T-helper 2 cell (primary cell): ENCODE measurements at places on chromosomes 1 and 21.

- DNase-seq, result no peak
These were observed 127.0 kb downstream of the AKT3 start for GRCh38 chr1:243723050-243723449.

- no peak for DNase-seq
These were observed 1.6 kb downstream of the PHC2 start for GRCh38 chr1:33429332-33429731.

- DNase-seq, result no peak
These were observed 25.7 kb upstream of the ABCG1 start for GRCh38 chr21:42193131-42193671.

GRCh38 chr1:53341521-53341895 lies 13.6 kb upstream of the LRP8 start:
- no peak for DNase-seq

GRCh38 chr1:184423649-184424048 lies 36.8 kb downstream of the C1orf21 start:
- no peak for DNase-seq

GRCh38 chr1:21680381-21680780 lies 11.2 kb upstream of the RAP1GAP start:
- no peak for DNase-seq

- DNase-seq, result no peak
These were observed 121.5 kb upstream of the SOD1 start for GRCh38 chr21:31537872-31538576.
